ENCODE measurements at places on chromosomes 6 and 20.

- no peak for DNase-seq
Observed at GRCh38 chr6:15423286-15423993, 177.6 kb downstream of the JARID2 start.

DNA sequence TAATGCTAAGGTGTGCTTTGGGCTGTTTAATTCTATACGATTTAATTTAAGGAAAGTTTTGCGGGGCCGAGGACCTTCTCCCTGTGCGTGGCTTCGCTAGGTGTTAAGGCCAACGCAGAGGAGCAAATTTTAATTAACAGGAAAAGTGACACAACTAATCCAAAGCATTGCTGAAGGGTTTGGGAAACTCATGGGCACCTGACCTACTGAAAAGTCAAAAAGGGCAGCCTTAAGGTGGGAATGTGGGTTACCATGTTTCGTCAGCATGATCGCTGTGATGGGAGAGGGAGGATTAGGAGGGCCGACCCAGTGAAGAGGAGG is 415 bp upstream of the CUL9 start:
- no peak for DNase-seq

GRCh38 chr6:135617222-135617621 is 119.7 kb upstream of the AHI1 start:
- no peak for DNase-seq

- DNase-seq, result no peak
Observed at GRCh38 chr6:20211037-20211940, 980 bp downstream of the MBOAT1 start.

GRCh38 chr6:334536-335510 is 42.5 kb downstream of the DUSP22 start:
- no peak for DNase-seq

DNA sequence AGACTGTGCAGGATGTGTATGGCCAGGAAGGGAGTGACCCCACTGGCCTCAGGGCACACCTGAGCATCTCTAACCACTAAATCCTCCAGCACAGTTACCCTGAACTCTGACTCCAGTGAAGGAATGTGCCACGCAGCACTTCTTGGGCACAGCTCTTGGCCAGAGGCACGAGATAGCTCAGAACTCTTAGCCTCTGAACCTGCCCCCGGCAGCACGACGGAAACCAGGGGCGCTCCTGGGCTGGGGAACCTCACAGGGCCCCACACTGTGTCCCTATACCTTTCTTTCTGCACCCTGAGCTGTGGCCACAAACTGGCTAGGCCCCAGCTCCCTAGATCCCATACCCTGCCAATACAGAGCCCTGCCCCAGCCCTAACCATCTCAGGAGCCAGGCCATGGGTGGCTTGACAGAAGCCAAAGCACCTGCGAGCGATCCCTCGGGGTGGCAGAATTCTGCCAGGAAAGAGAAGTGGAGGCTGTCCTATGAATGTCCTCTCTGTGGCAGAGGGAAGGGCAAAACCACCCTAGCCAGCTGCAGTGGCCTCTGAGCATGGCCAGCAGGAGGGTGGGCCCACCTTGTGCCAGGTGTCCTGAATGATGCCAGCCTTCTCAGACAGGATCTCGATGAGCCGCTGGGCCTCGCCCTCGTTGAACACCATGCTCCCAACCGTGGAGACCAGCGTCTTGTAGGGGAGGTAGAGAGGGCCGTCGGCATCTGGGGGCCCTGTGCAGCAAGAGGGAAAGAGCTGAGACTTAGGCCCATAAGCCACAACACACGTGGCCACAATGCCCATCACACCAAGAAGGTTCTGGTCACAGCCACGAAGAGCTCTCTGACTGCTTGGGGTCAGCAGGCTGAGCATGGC is 39.4 kb downstream of the RRBP1 start:
- DNase-seq, result no peak

- no peak for DNase-seq
Observed at GRCh38 chr20:21179757-21180156, 53.9 kb downstream of the KIZ start.

DNA sequence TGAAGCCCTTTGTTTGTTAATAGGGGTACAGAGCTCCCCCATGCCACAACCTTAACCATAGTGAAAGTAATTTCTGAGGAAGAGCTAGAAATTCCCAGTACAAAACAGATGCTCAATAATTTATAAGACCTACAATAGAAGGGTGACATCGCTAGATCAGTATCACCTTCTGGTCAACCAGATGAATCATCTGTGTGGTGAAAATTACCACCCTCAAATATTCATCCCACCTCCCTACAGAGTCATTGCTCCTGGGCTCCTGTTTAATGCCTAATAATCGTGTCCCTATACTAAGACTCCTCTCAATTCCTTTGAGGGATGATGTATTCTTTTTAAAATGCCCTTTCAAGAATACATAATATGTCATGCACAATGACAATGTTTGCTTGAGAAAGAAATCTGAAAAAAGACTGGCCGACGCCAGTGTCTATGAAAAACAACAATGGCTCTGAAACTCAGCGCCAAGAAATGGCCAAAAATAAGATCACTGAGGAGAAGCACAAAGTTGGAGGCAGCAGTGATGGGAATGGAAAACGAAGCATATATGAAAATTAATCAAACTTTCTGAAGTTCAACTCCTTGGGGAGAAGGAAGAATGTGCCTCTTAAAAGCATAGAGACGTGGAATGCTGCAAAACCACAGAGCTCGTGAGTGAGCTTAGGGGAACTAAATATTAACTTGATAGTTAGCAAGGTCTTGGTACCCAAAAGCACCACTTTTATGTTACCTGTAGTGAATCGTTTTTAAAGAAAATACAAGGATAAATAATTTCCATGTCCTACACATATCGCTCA is 11.0 kb upstream of the ADGRF5 start:
- DNase-seq, result no peak

- DNase-seq, result no peak
Observed at GRCh38 chr20:12699374-12700228, 309.2 kb upstream of the SPTLC3 start.

DNA sequence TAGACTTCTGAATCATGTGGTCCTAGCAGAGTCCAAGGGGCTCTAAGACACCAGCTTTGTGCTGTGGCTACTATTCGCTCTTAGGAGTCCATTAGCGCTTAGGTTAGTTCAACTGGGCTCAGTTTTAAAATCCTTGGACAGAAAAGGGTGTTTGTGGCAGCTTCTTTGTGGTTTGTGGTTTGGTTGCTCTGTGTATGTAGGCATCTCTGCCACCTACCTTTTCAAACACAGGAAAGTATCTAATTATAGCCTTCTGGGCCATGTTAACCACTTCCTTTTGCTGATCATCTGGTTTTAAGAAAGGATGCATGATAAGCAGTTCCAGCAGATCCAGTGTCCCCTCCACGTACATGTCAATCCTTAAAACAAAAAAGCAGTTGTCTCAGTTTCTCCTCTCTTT is 10.8 kb downstream of the GSTA4 start:
- no peak for DNase-seq

DNA sequence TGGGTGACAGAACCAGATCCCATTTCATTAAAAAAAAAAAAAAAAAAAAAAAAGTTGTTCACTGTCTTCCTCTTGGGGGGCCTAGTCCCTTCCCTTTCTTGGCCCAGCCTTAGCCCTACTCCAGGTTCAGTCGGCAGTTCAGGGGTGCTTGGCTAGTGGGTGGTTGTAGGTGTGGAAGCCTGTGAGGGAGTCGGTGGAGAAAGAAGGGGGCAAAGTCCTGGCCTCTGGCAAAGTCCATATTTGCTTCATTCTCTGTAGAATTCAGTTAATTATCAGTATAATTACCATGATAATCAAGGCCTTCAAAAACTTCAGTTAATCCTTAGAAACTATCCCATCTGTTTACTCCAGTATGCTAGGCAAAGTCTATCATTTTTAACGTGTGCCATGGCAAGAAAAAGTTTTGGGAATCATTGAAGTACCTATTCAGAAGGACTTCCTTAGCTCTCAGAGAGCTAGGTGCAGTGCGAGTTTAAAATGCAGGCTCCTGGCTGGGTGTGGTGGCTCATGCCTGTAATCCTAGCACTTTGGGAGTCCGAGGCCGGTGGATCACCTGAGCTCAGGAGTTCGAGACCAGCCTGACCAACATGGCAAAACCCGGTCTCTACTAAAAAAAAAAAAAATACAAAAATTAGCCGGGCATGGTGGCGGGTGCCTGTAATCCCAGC is 205.7 kb upstream of the ARG1 start:
- no peak for DNase-seq

DNA sequence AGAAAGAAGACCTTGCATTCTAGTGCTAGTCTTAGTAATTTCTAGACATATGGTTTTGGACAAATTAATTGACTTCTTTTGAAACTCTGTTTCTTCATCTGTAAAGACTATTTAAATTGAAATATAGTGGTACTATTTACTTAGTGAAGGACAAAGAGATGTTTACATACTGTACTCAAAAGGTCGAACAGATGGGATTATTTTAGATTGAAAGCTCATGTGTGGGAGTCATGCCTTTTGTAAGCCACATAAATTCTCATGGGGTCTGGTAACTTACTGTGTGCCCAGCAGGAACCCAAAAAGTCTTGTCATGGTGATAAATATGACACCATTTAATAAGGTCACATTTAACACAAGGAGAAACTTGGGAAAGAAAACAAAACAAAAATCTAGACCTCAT is 368.2 kb upstream of the CITED2 start:
- no peak for DNase-seq

DNA sequence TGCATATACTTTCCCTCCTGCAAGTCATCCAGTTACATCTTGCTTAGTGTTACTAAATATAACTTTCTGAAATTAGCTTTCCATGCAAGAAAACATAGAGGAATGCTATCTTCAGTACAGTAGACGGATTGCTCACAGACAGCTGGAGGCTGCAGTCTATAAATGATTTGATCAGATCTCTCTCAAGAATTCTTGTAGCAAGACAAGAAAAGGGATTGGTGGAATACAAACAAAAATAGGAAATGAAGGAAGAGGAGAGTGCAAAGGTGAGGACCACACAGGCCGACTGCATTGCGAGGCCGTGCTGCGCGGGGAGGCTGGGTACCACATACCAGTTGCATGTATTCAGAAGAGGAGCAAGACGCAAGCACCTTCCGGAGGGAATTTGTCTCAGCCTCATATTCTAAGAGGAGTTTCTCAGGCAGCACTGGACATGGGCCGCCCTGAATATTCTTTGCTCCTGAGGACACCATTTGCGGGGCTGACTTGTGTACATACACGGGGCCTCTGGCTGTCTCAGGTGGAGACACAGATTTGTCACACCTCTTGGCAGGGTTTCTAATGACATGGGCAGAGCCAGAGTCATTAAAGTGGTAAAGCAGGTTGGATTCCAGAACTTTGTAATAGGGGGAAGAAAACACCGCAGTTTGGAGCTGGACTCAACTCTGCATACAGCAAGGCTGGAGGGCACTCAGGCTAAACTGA is 22.7 kb upstream of the KIF25 start:
- no peak for DNase-seq

DNA sequence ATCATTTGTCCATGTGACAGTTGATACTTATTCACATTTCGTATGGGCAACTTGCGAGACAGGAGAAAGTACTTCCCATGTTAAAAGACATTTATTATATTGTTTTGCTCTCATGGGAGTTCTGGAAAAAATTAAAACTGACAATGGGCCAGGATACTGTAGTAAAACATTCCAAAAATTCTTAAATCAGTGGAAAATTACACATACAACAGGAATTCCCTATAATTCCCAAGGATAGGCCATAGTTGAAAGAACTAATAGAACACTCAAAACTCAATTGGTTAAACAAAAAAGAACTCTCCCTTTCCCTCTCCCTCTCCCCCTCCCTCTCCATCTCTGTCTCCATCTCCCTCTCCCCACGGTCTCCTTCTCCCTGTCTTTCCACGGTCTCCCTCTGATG is 19.4 kb upstream of the EIF2S2 start:
- no peak for DNase-seq

DNA sequence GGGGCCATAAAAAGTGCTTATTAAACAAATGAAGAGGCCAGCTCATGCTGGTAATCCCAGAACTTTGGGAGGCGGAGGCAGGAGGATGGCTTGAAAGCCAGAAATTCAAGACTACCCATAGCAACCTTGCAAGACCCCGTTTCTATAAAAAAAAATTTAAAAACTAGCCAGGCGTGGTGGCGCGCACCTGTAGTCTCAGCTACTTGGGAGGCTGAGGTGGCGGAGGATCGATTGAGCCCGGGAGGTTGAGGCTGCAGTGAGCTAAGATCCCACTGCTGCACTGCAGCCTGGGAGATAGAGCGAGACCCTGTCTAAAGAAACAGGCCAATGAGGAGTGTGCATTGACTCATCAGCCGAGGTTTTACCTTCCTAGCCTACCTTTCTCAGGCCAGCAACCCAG is 15.2 kb downstream of the NPEPL1 start:
- DNase-seq, result no peak

DNA sequence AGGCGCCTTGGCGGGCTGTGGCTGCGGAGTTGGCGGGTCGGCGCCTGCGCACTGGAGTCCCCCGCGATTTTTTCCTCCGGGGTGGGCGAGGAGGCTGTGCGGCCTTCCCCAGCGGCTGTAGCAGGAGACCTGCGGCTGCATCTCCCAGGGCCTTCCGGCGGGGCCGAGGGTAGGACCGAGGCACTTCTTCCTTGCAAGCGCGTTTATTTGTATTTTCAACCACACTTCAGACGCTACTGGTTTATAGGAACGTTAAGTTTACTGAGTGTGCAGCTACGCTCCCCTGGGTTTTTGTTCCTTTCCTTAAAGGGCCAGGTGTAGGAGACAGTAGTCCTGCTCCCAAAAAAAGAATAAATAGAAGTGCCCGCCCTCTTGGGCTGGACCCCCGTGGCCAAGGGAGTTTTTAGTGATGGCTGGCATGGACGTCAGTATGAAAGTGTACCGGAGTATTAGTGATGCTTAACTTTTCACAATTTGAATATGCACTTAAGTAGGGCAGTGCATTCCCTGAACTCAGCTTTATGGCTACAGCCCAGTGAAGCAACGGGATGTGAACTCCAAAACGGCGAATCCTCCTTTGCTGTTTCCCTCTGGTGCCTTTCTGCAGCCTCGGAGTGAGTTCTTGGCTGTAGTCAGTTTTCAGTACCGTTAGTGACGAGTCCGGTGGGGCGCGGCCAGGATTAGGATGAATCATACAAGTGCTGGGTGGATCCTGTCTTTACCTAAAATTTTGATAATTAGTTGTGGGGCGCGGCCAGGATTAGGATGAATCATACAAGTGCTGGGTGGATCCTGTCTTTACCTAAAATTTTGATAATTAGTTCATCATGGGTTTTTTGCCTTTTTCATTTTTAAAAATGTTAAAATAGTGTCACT is 1.0 kb upstream of the FBXO5 start:
- peak; percentile 14 for DNase-seq

DNA sequence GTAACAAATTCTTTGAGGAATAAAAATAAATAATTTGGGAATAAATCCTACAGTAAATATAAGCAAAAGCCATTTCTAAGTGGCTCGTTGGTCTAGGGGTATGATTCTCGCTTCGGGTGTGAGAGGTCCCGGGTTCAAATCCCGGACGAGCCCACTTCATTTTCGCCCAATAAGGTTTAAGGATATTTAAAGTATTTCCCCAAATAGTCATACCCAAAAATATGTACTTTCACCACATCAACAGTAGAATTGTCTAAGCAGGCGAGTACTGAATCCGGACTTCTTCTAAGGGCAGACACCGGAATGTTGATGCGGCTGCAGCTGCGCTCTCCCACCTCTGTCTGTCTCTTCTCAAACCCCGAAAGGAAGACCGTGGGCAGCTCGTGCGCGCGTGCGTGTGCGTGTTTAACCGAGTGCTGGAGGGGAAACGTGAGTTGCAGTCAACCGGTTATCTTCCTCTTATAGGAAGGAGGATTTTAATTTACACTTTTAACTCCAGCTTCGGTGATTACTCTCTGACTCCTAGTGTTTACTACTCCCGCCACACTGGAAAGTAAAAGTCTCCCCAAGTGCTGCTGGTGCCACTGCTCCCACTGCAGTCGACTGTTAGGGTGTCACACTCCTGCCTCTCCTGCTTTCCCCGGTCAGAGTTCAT is 155.7 kb upstream of the PRSS16 start:
- DNase-seq, result no peak

GRCh38 chr6:37783856-37784584 is 35.5 kb upstream of the ZFAND3 start:
- DNase-seq, result no peak
